ENCODE measurements at places on chromosomes 5 and 9.

DNA sequence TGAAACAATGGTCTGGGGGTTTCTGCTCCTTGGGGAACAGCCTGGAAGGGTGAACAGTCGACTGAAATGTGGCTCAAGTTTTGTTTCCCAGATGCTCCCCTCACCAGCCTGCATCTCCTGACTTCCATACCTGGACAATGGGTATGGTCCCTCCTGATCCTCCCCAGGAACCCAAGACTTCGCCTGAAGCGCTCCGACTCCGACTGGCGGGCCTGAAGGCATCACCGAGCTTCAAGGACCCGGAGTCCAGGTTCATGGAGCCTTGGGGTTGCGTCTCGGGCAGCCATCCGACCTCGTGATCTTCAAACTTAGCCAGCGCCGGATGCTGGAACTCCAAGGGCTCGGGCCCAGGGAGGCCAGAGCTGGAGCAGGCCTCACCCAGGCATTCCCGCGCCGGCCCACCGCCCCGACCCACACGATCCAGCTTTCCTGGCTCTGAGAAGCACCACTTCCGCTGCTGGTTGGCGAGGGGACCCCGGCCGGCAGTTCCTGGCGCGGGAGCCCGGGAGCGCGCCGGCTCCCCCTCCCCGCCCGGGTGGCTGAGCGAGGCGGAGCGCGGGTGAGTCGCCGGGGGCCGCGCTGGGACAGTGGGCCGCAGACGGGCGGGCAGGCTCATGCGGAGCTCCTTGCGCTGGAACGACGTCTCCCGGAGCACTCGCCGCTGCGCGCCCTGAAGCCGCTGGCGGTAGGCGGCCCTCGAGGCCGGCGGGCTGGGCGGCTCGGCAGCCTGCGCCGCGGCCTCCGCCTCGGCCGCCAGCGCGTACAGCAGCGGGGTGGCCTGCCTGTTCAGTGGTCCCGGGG is 5.2 kb downstream of the SHROOM1 start:
- DNase-seq, result no peak

DNA sequence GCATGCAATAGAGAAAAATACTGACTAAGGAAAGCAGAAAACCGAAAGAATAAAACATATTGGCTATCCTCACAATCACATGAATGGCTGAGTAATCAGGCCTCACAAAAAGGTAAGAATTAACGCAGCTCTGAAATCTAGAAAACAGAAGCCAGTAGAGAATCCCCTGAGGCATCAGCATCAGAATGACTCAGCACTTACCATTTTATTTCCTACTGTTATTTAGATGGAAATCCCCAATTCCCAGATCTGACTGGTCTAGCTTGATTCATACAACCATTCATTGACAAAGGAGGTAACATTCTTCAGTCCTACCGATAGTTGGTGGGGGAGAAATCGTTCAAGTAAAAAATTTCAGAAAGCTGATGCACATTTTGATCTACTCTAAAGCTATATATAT is 1408.4 kb upstream of the WWC1 start:
- DNase-seq, result no peak

- no peak for DNase-seq
These were observed 168.4 kb upstream of the GDNF start for GRCh38 chr5:38008198-38008597.

DNA sequence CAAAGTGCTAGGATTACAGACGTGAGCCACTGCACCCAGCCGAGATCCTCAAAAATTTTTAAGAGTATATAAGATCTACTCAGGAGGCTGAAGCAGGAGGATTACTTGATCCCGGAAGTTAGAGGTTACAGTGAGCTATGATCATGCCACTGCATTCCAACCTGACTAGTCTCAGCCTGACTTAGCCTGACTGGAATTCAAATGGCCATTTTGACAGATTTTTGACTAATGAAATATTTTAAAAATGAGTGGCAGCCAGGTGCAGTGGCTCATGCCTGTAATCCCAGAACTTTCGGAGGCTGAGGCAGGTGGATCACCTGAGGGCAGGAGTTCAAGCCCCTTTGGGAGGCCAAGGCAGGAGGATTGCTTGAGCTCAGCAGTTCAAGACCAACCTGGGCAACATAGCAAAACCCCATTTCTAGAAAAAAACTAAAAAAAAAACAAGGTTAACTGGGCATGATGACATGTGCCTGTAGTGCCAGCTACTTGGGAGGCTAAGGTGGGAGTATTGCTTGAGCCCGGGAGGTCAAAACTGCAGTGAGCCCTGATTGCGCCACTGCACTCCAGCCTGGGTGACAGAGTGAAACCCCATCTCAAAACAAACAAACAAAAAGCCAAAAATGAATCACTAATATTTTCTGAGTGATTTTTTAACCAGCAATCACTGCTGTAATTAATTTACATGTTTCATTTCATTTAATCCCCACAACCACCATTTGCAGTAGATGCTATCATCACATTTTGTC is 16.6 kb downstream of the ATOX1 start:
- DNase-seq, result no peak

DNA sequence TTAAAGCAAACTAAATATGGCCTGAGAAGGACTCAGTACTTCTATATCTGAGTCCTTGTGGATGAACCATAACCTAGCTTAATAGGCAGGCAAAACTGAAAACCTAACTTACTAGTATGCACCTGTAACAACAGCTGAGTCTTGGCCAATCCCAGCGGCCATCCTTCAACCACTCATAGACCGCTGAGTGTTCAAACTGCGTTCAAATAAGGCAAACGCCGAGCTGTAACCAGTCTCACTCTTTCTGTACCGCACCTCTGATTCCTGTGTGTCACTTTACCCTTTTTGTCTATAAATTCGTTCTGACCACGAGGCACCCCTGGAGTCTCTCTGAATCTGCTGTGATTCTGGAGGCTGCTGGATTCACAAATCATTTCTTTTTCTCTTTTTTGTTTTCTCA is 170.5 kb downstream of the COL23A1 start:
- DNase-seq, result no peak

- DNase-seq, result no peak
These were observed 474.0 kb upstream of the RGMB start for GRCh38 chr5:98299435-98299834.

GRCh38 chr9:14081745-14082144 is 232.2 kb downstream of the NFIB start:
- no peak for DNase-seq

GRCh38 chr5:27038476-27038875 is at the start of gene CDH9:
Gene CDH9, minus strand, starts transcription at chr5:27038586. Its CDS starts 50,253 bp downstream, at chr5:26988333.
- no peak for DNase-seq

DNA sequence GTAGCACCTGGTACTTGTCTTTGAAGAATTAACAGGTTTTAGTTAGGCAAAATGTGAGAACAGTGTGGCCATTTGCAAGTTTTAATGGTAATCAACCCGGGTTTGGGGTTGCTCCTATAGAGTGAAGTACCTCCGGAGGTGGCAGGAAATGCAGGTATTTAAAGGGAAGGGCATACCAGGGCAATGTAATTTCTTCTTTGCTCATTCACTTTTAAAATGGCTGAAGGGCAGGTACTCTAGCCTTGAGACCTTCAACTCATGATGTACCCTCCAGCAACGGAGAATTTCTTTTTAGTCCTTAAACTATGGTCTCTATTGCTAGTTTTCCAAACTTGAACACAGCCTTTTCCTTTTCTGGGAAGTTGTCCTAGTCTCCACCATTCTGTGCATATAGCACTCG is 1.3 kb upstream of the HSPA4 start:
- no peak for DNase-seq

DNA sequence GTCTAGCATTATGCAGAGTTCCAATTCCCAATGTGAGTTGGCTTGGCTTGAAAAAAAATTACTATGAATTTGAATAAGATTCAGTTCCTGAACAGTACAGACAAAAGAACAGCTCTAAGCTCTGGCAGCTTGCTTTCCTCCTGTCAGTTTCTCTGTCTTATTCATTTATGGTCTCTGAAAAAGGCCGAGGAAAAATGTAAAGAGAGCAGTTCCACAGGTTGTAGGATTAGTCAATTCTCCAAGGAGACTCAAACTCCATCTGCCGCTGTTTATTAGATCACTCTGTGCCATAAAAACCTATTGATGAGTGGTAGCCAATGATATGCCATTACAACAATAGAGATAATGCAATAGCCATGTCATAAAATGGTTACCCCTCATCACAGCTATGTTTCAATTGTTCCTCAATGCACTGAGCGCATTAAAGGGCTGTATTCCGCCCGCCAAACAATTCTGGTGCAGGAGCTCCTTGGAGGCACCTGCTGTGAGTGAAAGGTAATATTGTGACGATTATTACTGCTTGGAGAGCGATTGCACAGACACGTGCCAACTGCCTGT is 188.2 kb downstream of the ARRDC3 start:
- no peak for DNase-seq

- no peak for DNase-seq
These were observed 32.9 kb downstream of the PTCD2 start for GRCh38 chr5:72353046-72353445.

DNA sequence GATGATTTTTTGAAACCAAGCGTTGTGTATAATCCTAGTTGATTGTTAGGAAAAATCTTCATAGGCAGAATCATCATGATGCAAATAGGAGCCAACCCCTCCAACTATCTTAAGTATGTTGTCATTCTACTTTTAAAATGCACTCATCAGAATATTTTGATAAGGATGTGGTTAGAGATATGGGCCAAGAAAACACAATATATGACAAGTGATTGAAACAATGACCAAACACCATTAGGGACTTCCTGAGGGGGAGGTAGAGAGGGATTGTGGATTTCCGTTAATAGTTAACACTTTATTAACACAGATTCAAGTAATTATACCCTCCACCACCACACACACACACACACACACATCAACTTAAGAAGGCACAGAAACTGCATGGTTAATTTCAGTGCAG is 143.3 kb downstream of the ARSB start:
- DNase-seq, result no peak

DNA sequence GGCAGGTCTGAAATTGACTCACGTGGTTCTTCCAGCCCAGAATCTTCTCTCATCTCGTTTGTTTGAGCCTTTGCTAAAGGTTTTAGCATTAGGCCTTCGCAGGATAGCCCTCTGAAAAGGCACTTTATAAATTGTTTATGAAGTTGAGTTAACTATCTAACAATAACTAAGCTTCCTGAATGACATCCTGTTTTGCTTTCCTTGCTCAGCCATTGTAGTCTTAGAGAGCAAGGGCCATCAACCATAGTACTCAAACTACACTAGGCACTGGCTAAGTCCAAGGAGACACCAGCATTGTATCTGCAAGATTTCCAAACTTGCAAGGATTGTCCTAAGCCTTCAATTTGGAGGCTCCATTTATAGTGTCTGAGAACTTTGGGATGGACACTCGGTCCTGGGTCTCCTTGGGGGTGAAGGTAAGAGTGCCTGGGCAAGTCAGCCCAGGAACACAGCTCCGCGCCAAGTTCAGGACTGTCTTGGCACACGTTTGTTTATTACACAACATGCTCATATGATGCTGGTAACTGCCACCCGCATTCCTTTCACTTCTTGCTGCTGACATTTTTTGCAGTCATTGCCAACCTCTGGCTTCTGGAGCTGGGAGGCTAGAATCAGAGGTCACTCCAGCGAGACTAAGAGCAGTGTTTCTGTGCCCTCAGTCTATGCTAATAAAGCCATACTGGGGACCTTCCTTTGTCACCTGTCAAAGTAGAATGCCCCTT is 151.1 kb downstream of the ESM1 start:
- DNase-seq, result no peak

GRCh38 chr5:1245905-1246576 is 20.9 kb downstream of the SLC6A18 start:
- DNase-seq, result no peak

DNA sequence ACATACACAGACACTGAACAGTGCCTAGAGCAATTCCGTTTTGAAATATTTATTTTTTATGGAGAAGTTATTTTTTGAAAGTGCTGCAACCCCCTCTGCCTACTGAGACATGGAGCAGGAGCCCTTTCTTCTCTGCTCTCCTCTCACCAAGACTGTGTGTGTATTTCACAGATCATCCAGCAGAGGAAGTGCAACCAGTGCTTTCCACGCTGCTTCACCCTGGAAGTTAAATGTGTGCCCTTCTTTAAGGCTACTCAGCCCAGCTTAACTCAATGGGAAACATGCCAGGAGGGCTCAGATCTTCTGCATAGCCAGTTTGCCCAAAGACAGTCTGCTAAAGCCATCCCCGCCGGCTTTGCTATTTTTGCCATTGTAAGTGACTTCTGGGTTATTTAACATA is 606.3 kb downstream of the TLE1 start:
- DNase-seq, result peak; percentile 34

GRCh38 chr9:111994831-111995458 is 98.3 kb downstream of the UGCG start:
- no peak for DNase-seq

DNA sequence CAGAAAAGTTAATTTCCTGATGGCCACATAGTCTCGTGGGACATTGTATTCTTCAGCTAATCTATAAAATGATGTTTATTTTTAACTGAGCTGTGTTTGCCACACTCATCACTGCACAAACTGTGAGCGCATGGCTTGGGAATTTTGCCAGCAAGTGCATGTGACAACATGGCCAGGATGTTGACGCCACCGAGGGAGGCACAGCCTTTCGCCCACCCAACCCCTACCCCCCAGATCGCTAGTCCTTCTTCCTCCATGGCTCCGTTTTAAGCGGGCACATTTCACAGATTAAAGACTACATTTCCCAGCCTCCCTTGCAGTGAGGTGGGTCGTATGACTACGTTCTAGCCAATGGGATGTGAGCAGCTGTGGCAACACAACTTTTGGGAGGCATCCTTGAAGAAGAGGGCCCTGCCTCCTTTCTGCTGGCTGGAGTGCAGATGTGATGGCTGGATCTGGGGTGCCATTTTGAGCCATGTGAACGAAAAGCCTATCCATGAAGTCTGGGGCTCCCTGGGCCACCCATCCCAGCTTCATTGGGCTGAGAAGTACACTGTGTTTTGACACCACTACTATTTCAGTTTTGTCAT is 7.9 kb downstream of the NRARP start:
- no peak for DNase-seq

DNA sequence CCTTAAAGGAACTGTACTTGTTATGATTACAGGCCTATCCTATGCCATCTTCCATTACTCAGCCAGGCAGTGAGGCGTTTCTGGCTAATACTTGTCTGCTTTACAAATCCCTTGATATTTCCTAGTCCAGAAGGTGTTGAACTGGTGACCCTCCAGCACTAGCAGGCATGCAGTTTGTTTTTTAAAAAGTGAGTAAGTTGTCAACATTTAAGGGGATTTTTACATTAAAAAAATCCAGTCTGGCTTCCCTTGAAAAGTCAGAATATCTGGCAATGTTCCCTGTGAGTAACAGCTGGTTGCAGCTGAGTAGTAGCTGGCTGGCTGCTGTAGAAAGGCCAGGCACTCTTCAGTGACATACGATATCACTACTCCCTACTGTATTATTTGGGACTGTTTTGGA is 21.8 kb downstream of the GRIN3A start:
- peak; percentile 44 for DNase-seq

Data from femur (tissue), 1 donor.